ENCODE measurements at places on chromosomes 5 and 9.

GRCh38 chr5:136205061-136205702 lies 12.2 kb upstream of the SMIM32 start:
- DNase-seq: no peak

DNA sequence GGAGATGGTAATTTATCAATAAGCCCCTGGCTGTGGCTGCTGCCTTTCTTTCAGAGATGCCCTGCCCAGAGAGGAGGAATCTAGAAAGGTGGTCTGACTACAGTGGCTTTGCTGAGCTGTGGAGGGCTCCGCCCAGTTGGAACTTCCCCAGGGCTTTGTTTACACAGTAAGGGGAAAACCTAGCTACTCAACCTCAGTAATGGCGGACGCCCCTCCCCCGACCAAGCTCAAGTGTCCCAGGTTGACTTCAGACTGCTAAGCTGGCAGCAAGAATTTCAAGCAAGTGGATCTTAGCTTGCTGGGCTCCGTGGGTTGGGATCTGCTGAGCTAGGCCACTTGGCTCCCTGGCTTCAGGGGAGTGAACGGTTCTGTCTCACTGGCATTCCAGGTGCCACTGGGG lies 865.4 kb upstream of the ACO1 start:
- no peak for DNase-seq

- no peak for DNase-seq
These were observed 361.4 kb upstream of the POU5F2 start for GRCh38 chr5:94102849-94103248.

- DNase-seq: peak; percentile 65
These were observed 46.0 kb downstream of the CRB2 start for GRCh38 chr9:123401879-123402513.

DNA sequence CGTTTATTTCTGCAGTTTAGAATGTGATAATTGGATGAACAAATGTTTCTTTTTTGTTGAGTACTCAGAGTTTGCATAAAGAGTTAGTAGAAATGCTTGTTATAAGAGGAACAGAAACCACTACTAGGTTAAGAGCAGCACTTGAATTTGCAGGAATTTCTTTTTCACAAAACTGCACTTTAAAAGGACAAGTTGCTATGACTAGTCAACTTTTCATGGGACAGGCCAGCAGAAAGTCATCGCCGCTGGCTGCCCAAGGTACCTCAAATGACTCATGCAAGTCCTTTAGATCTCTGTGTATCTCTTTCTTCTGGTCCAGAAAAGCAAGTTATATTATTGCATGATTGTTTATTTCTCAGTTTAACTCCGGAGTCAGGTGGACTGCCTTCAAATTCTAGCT lies 97.3 kb upstream of the HMHB1 start:
- DNase-seq: no peak

DNA sequence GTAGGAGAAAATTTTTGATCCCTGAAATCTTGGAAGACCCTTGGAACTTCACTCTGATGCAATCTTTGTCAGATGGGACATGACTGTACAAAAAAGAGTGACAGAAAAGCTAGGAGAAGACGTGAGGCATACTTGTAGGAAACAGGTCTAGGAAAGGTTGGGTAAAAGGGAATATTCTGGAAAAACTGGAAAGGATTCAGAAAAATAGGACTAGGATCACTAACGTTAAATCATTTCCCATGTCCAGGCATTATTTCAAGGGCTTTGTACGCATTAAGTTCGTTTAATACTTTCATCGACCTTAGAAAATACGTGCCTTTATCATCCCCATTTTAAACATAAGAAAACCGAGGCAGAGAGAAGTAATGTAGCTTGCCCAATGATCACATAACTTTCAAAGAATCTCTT lies 2.9 kb downstream of the ALDH1A1 start:
- no peak for DNase-seq

- no peak for DNase-seq
These were observed 1.1 kb downstream of the PRUNE2 start for GRCh38 chr9:76904661-76905457.

DNA sequence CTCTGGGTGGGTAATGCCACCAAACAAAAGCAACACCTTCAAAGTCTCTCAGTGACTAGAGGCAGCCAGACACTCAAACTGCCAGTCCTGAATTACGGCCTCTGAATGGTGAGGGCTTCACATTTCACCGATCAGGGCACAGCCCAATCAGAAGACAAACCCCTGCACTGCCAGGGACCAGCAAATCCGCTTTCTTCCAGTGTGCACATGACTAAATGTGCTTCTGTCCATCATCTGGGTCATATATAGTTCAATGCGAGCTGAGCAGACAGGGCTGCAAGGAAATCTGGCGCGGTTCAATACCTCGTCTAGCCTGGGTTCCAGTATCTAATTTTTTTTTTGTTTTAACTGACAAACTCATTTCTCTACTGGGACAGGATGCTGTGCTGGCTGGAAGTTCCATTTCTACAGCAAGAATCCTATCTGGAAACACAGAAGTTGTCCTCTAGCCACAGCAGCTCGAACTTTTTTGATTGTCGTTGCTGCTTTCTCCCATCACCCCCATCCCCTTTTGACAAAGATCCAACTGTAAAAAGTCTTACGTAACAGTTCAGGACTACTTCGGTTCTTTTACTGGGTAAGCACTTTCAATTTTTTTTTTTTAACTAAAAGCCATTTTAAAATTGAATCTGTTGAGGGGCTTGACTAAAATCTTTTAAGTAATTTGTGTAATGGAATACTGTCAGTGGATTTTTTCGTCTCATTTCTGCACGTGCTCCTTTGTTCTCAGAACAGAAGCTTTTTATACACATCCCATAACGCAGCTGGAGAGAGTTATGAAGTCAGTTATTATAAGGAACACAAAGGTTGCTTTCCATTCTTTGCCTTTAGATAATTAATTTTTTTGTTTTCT lies 112.7 kb downstream of the NR6A1 start:
- peak; percentile 97 for DNase-seq

DNA sequence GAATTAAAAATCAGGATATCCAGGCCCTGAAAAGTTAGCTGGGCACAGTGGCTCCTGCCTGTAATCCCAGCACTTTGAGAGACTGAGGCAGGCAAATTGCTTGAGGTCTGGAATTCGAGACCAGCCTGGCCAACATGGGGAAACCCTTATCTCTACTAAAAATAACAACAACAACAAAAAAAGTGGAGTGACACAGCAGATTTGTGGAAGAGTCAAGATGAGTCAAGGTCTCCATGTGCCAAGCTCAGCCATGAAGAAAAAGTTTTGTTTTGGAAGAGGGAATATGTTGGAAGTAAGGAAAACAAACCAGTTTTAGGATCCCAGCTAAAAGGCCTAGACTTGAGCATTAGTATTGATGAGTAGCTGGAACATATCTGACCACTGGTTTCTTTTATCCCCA lies 14.7 kb downstream of the LRRC70 start:
- DNase-seq: no peak

- DNase-seq: no peak
These were observed 99.8 kb downstream of the NNT start for GRCh38 chr5:43702815-43703214.

Data from umbilical cord (tissue), 2 donors.